H7 (cell line): ENCODE measurements at places on chromosomes 7 and 10.

DNA sequence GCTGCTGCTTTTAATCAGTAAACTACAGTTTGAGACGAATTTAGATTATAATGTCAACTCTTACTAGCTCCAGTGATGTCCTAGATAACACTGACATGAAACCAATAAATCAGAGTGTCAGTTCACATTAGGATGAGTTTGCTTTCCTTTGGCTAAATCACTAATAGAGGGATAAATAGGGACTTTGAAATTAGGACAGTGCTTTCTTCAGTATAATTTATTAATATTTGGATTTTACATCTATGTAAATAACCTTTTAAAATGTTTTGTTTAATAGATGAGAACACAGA lies 55.6 kb downstream of the C1GALT1 start:
- DNase-seq, result no peak

GRCh38 chr10:4567637-4568036 lies 258.4 kb upstream of the AKR1E2 start:
- no peak for DNase-seq

DNA sequence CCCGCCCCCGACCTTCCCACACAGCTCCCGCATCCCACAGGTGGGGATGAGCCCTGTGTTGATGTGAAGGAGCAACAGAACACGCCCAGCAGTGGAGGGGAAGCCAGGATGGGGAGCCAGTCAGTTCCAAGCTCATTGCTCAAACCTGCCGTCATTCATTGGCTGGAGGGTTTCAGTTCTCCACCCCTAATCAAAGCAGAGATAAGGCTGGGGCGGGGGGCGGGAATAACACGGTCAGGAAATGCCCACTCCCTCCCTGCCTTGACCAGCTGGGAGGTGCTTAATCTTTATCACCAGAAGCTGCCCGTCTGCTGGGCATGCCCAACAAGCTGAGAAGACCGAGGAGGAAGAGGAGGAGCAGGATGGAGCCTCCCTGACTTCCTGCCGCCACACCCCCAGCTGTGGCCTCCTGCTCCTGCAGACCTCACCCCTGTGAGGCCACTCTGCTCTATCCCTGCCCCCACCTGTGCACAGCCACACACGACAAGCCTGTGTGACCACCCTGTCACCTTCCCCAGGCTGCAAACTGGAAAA lies 265.1 kb downstream of the ZEB1 start:
- DNase-seq, result peak; percentile 48

DNA sequence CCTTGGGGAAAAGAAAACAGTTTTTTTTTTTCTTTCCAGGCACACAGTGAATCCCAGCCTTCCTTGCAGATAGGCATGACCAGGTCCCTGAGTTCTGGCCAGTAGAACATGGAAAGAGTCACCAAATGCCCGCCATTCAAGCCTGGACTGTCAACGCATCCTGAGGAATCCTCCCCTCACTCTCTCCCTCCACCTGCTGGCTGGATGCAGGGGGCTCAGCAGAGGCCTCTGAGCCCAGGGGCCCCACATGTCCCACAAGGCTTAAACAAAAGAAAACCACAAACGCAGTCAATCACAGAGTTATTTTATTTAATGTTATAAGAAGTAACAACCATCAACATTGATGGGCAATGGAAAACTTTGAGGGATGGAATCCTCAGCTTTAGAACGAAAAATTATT lies 93.1 kb downstream of the JCAD start:
- DNase-seq, result peak; percentile 29

- DNase-seq, result no peak
Observed at GRCh38 chr10:132638130-132638515, 100.5 kb downstream of the INPP5A start.

GRCh38 chr7:90596671-90597562 lies 796 bp downstream of the CDK14 start:
- DNase-seq, result peak; percentile 48

DNA sequence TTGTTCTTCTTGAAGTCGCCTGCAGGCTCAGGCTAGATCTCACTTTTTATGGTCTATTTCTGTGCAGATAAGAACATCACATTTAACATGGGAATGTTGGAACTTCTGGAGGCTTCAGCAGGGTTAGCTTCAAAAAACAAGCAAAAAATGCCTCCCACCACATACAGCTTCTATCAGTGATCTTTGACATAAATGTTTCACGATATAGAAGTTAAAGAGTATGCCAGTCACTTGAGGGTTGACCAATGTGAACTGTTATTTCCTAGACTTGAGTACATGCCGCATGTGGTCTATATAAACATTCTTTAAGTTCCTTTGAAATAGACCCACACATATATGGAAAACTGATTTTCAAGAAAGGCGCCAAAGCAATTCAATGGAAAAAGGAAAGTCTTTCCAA lies 219.2 kb upstream of the KLF14 start:
- DNase-seq, result no peak

DNA sequence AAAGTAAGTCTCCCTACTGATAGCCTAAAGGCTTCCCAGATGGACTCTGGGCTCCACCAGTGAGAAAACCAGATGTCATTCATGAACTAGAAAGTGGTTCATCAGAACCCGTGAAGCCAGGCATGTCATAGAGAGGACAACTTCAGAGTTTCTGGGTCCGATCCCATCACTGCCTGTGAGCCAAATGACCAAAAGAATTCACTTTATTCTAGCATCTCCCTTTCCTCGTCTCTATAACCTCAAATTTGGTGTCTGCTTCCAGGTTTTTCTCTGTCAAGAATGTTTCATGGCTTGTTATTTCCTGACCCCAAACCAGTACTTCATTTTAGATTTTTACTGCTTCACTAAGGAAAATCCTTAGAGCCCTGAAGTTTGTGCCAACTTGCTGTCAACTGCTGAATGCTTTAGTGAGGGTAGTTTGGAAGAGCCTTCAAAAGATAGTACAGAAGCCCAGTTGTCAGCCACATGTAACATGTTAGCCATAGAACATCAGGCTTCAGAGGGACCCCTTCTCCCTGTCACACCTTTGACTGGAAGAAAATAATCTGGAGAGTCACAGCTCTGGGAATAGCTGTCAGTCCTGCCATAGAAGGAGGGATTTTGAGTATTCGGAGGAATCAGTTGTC lies 34.0 kb downstream of the ITGB8 start:
- DNase-seq, result no peak

- DNase-seq, result no peak
Observed at GRCh38 chr7:944744-945143, 9.7 kb downstream of the ADAP1 start.

- DNase-seq, result no peak
Observed at GRCh38 chr7:99221866-99222265, 14.0 kb upstream of the KPNA7 start.

DNA sequence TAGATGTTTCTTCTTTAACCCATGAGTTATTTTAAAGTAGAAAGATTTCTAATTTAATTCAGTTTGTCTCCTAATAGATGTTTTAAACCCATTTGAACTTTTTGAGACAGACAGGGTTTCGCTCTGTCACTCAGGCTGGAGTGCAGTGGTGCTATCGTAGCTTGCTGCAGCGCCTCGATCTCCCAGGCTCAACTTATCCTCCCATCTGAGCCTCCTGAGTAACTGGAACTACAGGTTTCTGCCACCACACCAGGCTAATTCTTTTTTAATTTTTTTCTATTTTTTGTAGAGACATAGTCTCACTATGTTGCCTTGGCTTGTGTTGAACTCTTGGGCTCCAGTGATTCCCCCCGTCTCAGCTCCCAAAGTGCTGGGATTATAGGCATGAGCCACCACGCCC lies 53.0 kb upstream of the RAB18 start:
- DNase-seq, result no peak
